ENCODE measurements at places on chromosomes 6 and 20.

DNA sequence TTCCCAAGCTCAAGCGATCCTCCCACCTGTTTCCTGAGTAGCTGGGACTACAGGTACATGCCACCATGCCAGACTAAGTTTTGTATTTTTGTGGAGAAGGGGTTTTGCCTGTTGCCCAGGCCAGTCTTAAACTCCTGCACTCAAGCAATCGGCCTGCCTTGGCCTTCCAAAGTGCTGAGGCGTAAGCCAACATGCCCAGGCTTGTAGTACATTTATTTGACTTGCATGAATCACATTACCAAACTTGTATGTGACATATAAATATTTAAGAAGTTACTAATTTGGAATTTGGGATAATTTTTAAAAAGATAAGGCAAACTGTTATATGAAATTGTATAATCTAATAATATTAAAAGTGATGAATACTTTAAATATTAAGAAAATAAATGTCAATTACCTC, 157.6 kb downstream of the MCHR2 start:
- DNase-seq, result no peak

DNA sequence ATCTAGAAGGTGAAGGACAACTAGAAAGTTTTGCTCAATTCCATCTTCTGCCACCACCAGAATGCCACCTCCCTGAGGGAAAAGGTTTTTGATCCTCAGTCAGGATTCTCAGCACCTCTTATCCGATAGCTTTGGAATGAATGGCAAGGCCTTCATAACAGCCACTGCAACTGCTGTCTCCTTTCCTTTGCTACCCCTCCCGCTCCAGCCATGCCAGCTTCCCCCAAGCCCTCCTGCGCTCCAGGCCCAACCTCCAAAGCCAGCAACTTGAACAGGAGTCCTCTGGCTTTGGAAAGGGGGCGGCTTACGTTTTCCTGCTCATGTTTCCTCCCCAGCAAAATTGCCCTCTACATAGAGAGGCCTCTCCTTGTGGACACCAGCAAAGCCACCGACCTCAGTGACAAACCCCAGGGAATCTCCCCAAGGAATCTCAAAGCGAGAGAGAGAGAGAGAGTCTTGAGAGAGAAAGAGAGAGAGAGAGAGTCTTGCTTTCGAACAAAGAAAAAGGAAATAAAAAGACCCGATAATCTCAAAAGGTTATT, 420 bp upstream of the BTN2A1 start:
- no peak for DNase-seq

DNA sequence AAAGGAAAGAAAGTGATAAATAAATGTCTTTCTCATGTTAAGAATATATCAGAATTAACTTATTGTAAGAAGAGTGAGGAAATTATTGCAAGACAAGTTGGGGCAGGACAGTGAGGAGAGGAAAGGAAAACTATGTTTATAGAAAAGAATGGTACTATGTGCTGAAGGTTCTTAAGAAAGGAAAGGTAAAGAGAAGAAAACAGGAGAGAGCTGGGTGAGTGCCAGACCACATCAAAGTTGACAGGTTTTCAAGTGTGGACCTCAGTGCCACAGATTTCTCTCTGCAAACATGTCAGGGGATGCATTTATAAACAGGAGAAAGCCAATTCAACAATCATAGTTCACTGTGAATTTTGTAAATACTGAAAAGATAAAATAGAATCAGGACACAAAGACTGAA, 439.2 kb downstream of the PKHD1 start:
- DNase-seq, result no peak

DNA sequence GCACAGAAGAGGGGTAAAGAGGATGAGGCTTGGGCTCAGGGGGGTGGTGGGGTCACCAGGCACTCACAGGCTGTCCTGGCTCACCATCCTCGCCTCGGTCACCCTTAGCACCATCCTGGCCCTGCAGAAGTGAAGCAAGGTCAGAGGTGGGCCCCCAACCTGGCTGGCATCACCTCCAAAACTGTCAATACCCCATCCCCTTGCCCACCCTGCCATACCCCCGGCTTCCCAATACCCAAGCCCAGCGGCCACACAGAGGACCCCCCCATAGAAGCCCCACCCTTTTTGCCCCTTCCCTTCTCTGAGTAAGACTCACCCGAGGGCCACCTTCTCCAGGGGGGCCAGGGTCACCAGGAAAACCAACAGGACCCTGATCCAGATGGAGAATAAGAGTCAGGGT, 23.6 kb downstream of the COL11A2 start:
- no peak for DNase-seq

DNA sequence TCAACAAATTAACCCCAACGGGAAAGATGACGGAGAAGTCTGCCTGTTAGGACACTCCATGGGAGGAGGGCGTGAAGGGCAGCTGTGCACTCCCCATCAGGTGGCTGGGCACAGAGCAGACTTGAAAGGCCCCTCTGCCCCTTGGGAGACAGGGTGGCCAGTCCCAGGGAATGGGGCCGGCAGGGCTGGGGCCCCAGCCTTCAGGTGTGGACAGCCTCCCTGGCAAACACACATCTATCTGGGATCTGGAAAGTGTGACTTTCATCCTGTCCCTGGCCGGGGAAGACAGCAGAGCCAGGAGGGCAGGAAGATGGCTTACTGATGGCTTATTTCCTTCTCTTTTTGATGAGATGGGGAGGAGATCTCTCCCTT, 4.5 kb upstream of the FRMD1 start:
- DNase-seq, result no peak

GRCh38 chr20:16352321-16352720, 220.9 kb downstream of the KIF16B start:
- DNase-seq, result no peak

- DNase-seq, result no peak
Measured at GRCh38 chr6:100382031-100382430, 82.7 kb downstream of the SIM1 start.

DNA sequence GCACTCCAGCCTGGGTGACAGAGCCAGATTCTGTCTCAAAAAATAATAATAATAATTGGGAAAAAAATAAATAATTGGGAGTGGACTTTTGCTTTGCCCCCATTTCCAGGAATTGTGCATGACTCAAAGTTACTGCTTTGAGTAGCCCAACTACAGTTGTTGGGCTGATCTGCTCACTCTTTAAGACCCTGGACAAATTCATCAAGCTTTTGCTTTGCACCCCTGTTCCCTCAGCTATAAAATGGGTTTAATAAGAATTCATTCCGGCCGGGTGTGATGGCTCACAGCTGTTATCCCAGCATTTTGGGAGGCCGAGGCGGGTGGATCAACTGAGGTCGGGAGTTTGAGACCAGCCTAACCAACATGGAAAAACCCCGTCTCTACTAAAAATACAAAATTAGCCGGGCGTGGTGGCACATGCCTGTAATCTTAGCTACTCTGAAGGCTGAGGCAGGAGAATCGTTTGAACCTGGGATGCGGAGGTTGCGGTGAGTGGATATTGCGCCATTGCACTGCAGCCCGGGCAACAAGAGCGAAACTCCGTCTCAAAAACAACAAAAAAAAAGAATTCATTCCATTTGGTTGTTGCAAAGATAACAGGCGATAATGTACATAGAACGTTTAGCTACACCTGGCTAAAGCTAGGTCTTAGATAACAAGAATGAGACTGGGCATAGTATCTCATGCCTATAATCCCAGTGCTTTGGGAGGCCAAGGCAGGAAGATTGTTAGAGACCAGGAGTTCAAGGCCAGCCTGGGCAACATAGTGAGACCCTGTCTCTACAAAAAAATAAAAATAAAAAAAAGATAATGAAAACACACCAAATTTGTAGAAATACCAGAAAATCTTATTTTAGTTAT, 87.9 kb upstream of the ZNF217 start:
- DNase-seq, result no peak

DNA sequence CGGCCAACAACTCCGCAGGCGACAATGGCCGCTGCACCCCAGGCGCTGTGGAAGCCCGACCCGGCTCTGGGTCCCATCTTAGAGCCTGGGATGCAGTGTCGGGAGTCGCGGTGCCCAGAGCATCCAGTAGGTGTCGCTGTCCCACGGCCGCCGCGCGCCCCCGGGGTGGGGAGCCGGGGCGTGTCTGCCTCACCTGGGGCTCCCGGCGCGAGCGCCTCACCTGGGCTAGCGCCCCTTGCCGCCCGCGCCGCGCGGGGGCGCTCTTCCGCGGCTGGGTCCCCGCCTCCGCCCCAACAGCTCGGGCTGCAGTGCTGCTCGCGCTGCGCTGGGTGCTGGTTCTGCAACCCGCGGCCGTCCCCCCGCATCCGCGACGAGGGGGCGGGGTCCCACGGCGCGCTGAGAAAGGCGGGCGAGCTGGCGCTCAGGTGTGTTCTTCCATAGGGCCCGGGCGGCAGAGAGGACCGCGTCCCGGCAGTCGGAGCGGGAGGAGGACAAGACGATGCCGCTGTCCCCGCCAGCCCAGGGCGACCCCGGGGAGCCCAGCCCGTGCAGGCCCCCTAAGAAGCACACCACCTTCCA, at the start of gene CRYBG1:
CRYBG1 (plus strand) TSS at position 308 of the 579 bp plus-strand sequence; CDS start at position 500, 192 bp downstream.
- peak; percentile 18 for DNase-seq

DNA sequence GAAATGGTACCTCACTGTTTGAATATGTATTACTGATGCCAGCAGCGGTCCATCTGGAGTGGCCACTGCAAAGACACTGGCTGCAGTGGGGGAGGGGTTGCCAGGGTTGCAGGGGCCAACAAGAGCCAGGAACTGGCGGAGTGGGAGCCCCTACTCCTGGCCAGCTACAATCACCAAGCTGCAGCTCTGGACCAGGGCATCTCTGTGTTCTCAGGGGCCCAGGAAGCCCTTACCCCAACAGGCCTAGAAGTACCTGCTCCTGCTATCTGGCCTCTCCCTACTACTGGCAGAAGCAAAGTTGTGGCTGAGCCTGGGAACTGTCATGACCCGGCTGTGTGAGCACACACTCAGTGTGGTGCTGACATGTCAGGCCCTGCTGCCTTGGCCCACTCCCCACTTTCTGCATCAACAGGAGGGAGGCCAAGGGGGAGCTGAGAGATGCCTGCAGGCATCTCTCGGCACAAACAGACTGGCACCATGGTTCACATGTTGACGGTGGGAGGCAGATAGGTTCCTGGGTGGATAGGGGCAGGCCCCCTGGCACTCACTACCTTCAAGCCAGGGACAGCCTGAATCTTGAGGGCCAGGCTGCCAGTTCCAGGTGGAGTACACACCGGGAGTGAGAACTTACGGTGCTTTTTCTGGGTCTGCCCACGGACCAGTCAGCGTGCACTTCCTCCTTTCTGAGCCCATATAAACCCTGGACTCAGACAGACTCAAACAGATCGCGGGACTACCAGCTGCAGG, 1188.0 kb downstream of the GRIK2 start:
- DNase-seq, result no peak

DNA sequence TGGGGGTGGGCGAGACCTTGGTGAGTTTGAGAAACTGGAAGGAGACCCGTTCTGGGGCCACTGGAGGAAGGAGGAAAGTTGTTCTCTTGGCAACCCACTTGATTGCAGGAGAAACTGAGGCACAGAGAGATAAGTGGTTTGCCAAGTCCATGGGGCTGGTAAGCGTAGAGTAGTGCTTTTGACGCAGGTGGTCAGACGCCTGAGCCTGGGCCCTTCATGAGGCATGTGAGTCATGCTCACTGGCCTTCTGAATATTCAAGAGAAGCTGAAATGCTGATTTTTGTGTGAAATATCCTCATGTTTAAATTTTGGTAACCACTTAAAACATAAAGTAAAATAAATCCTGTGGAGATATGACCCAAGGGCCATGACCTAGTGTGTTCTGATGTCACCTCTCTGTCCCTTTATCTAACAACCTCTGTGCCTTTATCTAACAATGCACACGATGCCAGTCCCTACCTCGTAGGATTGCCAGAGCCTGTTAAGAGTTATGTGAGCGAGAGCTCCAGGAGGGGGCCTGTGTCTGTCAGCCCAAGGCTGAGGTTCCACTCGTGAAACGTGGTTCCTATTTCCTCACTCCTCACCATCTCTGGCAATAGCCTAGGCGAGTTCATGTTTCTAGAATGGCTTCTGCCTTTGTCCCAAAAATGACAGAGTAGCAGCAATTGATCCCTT, 32.8 kb upstream of the PMEPA1 start:
- DNase-seq, result no peak

DNA sequence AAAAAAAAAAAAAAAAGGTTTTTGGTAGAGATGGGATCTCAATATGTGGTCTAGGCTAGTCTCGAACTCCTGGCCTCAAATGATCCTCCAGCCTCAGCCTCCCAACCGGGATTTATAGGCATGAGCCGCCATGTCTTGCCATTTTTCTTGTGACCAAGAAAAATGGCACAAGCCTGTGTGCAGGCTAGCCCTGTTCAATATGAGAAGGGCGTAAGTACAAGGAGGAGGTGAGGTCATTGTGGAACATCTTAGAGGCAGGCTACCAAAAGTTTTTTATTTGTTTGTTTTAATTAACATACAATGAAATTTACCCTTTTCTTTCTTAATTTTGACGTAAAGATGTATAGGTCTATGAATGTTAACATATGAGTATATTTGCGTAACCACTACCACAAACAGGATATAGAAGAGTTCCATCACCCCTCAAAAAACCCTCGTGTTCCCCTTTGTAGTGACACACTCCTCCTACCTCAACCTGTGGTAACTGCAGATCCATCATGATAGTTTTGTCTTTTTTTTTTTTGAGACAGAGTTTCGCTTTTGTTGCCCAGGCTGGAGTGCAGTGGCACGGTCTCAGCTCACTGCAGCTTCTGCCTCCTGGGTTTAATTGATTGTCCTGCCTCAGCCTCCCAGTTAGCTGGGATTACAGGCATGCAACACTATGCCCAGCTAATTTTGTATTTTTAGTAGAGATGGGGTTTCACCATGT, 28.3 kb upstream of the KIF3B start:
- DNase-seq, result no peak

- no peak for DNase-seq
Measured at GRCh38 chr6:29925727-29926412, 16.5 kb upstream of the HLA-A start.

GRCh38 chr6:34565722-34566137, 9.6 kb upstream of the SPDEF start:
- DNase-seq, result no peak

DNA sequence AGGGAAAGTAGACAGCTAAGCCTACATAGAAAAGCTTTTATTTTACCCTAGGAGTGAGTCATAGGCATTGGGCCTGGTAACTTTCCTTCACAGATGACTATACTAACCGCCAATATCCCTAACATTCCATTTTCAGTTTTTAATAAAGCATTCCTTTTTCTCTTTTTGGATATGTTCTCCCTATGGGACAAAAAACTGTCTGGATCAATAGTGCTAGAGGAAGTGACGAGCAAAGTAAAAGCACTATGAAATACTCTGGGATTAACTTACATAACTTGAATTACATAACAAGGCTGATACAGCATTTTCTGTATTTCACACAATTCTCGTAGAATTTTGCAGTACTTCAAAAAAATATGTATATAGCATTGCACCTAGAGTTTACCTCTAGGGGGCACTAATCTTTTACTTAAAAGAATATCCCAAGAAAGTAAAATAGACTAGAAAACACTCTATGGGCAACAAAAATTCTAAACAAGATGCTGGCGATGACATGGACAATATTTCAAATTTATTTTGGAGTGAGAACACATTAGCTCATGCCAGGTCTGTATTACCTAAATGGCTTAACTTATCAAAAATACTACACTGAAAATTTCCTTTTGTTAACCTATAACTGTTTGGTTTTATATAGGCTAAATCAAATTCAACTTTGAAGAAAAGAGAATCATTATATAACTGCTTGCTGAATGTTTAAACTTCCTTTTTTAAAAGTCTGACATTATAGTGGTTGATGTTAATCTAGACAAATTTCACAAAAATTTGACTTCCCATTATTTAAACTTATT, 66.3 kb upstream of the DST start:
- no peak for DNase-seq
